ENCODE measurements at places on chromosomes 11 and 22. TPM values are rescaled to one million over a fixed set of nuclear protein-coding genes. Genes with fewer than 3 reads are reported as not detected.

The C11orf86 gene
- not detected for total RNA-seq

The TH gene
- not detected for total RNA-seq

The ADORA2A gene
- total RNA-seq = 14.1 TPM

The LRRC32 gene
- 10.8 TPM for total RNA-seq

The PHETA2 gene
- total RNA-seq = 4.0 TPM

The MRE11 gene
- 40.7 TPM for total RNA-seq

The CAVIN3 gene
- total RNA-seq = 6.8 TPM

The NAALAD2 gene
- not detected for total RNA-seq

The SLC43A3 gene
- total RNA-seq = 107 TPM

The PGAP2 gene
- 21.8 TPM for total RNA-seq

The GVQW3 gene
- total RNA-seq = 5.7 TPM

The HSCB gene
- total RNA-seq = 9.8 TPM
